Mammary epithelial cell (primary cell): ENCODE measurements at places on chromosomes 7 and 10. TPM values are rescaled to one million over a fixed set of nuclear protein-coding genes. Genes with fewer than 3 reads are reported as not detected.

PRKG1 gene
- total RNA-seq, result 2.2 TPM

HTR5A gene
- total RNA-seq, result not detected in 2 replicates

NDUFA5 gene
- total RNA-seq, result 29.5 TPM

VSTM2A gene
- not detected in 2 replicates for total RNA-seq

PLPP4 gene
- 0.35 and 0.48 TPM in 2 replicates for total RNA-seq

OR6B1 gene
- total RNA-seq, result not detected in 2 replicates

BHLHA15 gene
- 0.61 and 3.2 TPM in 2 replicates for total RNA-seq

TLL2 gene
- total RNA-seq, result 0.17 TPM

SLC13A1 gene
- total RNA-seq, result not detected

FAM25A gene
- 4.1 and 6.8 TPM in 2 replicates for total RNA-seq

TRPV5 gene
- not detected for total RNA-seq

DYNC1I1 gene
- 0.56 TPM in 1 of 2 replicates, not detected in the other for total RNA-seq

DGKI gene
- 0.29 and 0.35 TPM in 2 replicates for total RNA-seq

TYW1B gene
- 1.3 TPM for total RNA-seq

GIMAP6 gene
- not detected for total RNA-seq

METTL27 gene
- 9.1 and 13.0 TPM in 2 replicates for total RNA-seq

OPALIN gene
- total RNA-seq, result not detected

EIF5AL1 gene
- 0.67 TPM for total RNA-seq

PRKAR2B gene
- 0.17 TPM for total RNA-seq

TRIM50 gene
- total RNA-seq, result under 0.01 TPM

CCDC172 gene
- not detected in 2 replicates for total RNA-seq

KLF14 gene
- not detected in 2 replicates for total RNA-seq

C10orf62 gene
- total RNA-seq, result 0.27 TPM in 1 of 2 replicates, not detected in the other

NCF1 gene
- not detected for total RNA-seq

ANXA8L1 gene
- 423 TPM for total RNA-seq

NEUROD6 gene
- not detected in 2 replicates for total RNA-seq
